ENCODE measurements at places on chromosomes 4 and X.

DNA sequence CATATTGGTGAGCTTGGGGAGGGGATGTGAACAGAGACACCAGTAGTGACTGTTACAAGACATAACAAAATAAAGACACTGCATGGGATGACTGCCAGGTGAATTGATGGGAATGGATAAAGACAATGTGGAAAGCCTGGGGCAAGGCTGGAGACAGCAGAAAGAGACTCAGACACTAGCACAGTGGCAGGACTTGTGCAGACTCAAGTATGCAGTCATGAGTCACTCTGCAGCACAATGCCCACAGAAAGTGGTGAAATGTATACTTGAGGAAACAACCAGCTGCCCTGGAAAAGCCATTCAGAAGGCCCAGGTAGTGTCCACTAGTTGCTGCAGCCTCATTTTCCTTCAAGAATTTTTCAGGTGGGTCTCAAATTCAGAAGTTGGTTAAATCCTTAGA lies 452.3 kb downstream of the MID1IP1 start:
- DNase-seq = no peak

DNA sequence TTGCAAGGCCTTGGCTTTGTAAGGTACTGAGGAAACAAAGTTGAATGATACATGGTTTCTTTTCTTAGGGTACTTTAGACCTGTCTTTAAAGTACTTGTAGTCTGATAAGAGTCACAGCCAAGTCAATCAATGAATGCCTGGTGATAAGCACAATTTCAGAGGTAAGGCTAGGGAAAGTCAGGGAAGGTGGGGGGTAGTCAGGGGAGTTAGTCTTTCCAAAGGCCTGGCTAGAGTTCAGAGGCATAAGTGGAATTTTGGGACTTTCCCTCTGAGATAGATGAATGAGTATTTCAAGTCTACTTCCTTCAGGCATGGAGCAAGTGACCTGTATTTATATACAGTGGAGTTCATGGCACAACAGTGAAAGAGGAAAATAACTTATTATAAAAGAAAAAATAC lies 78.3 kb downstream of the SLC4A4 start:
- DNase-seq = no peak

DNA sequence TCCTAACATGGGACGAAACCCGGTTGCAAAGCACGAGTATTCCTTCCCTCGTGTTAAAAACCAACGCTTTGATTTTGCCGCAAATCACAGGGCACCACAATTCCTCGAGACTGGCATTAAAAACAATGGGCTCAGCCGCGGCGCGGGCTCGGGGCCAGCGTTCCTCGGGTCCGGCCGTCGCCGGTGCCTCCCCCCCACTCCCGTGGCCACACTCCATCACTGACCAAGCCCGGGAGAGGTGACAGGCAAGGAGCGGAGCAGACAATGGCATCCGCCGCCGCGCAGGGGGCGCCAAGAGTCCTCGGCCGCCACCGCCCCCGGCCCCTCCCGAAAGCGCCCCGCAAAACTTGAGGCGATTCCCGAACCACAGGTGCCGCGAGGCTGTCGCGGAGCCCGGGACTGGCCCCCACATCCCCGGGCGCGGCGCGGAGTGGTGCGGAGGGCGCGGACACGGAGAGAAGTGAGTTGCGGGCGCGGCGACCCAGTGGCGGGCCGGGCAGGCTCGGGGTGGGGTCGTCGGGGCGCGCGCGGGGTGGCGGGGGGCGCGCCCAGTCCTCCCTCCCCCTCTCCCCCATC lies 445 bp downstream of the AP1S2 start:
- peak; percentile 79 for DNase-seq

- DNase-seq = no peak
Observed at GRCh38 chr4:147840838-147841738, 109.2 kb downstream of the ARHGAP10 start.
